ENCODE measurements at places on chromosomes 11 and 22.

DNA sequence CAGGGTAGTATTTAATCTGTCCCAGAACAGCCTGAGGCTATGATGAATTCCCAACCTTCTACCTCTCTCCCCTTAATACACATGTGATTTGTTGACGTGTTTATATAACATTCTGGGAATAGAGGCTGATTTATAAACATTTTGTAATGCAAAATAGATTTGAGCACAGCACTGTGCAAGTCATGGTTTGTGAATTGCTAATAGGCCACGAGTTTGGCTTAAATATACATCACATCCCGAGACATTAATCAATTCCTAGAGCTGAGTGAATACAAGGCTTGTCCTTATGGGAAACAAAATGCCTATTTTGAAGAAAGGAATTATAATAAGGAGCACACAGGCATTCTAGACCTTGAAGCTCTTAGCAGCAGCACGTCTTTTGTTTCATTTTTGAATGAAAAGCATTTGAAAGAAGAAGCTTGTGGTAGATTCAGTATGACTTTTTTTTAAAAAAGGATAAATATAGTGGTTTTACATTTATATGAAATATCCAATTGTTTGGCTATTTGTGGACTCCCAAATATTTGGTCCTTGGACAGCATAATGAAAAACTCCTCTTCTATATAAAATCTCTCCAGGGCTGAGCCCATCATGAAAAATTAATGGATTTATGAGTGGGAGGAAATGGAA, 116.4 kb downstream of the SLC17A6 start:
- DNase-seq, result no peak

- no peak for DNase-seq
Observed at GRCh38 chr22:29050457-29050856, 11.2 kb downstream of the C22orf31 start.

GRCh38 chr11:58567889-58568512, 7.7 kb downstream of the LPXN start:
- peak; percentile 53 for DNase-seq

DNA sequence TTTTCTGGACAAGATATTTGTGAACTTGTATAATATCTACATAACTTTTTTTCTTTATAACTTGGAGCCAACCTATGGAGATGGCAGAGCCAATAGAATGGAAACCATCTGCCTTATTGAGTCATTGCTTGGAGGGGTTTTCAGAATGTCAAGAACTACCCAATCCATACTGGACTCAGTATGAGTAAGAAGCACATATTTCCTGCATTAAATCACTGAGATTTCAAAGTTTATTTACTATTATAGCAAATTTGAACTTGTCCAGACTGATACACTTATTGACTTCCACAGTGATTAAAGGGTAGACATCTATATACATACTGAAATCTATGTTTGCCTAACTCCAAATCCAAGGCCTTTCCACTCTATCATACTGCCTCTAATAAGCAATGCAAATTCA, 704.0 kb downstream of the KCNA4 start:
- no peak for DNase-seq

DNA sequence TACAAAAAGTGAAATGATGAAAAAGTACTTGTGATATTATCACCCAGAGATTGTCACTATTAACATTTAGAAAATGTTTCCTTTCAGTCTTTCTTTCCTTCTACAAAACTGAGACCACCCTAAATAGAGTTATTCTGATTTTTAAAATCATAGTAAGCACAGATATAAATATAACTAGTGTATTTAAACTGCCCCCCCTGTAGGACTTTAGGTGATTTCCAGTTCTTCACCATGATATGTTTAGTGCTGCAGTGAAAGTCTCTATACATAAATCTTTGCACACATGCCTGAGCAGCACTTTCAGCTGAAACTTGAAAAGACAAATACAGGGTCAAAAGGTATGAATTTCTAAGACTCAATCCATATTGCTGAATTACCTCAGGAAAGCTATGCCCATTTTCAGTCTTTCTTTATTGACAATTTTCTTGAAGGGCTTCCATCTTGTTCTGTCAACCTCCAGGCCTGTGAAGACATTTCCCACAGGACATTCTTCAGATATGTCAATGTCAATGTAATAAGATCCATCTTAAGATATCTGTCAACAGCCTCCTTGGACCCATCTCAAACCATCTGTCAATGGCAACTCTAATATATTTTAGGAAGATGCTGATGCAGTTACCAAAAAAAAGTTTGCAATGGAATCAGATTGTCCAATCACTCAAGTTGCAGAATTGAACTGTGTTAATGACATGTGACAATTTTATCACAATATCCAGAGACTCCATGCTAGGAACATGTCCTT, 30.8 kb upstream of the LDLRAD3 start:
- DNase-seq, result no peak

DNA sequence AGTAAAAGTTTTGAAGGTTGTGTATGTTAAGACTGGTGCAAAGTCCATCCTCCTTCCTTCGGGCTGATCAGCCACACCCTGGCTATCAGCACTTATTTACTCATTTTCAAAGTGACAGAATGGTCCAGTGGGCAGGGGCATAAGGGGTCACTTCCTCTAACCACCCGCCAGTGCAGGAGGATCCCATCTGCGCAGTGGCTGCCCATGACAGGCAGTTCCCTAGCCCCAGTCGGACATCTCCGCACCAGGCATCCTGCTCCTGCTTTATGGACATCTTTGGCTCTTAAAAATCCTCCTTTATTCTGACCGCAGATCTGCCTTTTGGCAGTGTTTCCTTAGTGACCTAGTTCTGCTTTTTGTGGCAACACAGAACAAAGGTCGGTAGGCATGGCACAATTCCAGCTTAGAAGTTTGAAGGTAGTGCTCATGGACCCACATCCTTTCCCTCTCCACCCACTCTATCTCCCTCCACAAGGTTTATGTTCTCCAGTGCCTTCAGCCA, 55.9 kb downstream of the BMAL1 start:
- no peak for DNase-seq

GRCh38 chr22:19928207-19928606, 13.4 kb upstream of the COMT start:
- no peak for DNase-seq

DNA sequence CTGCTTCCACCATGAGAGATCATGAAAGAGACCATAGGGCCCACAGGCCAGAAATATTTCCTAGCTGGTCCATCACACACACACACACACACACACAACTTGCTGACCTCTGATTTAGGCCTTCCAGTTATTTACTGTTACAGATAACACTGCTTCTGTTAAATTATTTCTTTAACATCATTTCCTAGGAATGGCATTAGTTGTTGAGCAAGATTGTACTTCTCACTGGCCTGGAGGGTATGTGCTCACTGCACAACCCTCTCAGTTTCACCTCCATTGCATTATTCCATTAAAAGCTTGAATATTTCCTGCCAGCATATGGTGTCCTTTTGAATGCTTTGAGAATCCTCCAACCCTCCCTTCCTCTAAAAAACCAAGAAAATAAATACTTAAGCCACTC, 104.4 kb downstream of the MICAL2 start:
- no peak for DNase-seq

All from stimulated activated CD8-positive, alpha-beta memory T cell treated with anti-CD3 and anti-CD28 coated beads, Interleukin-2, amount 100 ng/mL, for 48 hours (primary cell).